ENCODE measurements at places on chromosomes 3 and 15. TPM values are rescaled to one million over a fixed set of nuclear protein-coding genes. Genes with fewer than 3 reads are reported as not detected.

RARRES1 gene
- polyA plus RNA-seq: 2.6 TPM

CCDC50 gene
- 57.7 TPM for polyA plus RNA-seq

CACNA1D gene
- polyA plus RNA-seq: 0.07 TPM

FAM107A gene
- not detected for polyA plus RNA-seq

PHLDB2 gene
- polyA plus RNA-seq: 8.0 TPM

CD96 gene
- polyA plus RNA-seq: 0.05 TPM

DNAH12 gene
- 0.02 TPM for polyA plus RNA-seq

SAMD7 gene
- not detected for polyA plus RNA-seq

CADM2 gene
- polyA plus RNA-seq: not detected

ZSCAN29 gene
- 6.8 TPM for polyA plus RNA-seq

LRRC34 gene
- polyA plus RNA-seq: 0.60 TPM

POPDC2 gene
- polyA plus RNA-seq: 0.32 TPM

KCNMB3 gene
- polyA plus RNA-seq: 0.59 TPM

- DNase-seq: peak; percentile 88
Observed at GRCh38 chr15:39180483-39180933, 400.4 kb upstream of the THBS1 start.

GRCh38 chr15:64237677-64238076 lies 74.9 kb upstream of the PPIB start:
- DNase-seq: no peak

GRCh38 chr3:56988458-56989168 lies 71.9 kb upstream of the SPATA12 start:
- DNase-seq: peak; percentile 71

DNA sequence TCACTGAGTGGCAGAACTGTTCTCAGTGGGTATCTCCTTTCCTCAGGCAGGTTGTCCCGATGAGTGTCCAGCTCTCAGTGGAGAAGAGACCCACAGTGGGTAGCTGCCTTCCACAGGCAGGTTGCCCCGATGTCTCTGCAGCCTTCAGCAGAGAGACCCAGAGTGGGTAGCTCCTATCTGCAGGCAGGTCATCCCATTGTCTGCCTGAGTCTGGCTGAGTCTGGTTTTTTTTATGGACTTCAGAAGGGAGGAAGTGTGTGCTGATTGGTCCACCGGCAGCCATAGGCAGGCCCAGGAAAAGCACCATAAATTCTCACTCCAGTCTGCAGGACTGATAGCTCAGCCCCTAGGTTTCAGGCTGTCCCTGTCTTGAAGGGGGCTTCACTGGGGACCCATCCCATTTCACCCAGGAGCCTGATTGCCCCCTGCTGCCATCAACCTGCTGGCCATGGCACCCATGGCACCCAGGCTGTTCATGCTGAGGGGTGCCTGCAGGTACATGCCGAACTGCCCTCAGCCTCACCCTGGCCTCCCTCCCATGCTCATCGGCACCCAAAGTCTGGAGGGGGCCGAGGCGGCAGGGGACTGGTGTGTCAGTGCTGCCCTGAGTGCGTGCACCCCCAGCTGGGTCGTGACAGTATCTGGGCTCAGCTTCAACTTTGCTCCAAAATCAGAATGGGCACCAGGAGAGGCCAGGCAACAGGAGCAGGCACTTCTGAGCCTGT lies 3.6 kb upstream of the LIMD1 start:
- DNase-seq: no peak

- DNase-seq: no peak
Observed at GRCh38 chr3:179797192-179797591, 144.4 kb downstream of the USP13 start.

DNA sequence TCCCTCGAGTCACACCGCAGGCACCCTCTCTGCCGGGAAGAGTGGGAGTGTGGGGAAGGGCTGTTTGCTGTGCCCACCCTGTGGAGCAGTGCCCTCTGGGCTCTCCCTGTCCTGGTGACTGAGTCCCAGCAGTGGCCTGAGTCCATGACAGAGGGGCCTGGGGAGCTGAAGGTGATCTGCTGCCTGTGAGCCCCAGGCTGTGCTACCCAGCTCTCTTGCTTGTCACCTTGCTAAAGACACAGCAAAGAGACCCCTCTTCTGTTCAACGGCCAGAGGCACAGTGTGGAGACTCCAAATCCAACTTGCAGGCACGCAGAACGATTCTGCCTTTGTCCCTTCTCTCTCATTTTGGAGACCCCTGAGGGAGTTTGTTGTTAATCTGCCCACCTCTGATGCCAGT lies 232.6 kb downstream of the OPA1 start:
- DNase-seq: no peak

- no peak for DNase-seq
Observed at GRCh38 chr15:68427963-68428362, 4.0 kb downstream of the ITGA11 start.

DNA sequence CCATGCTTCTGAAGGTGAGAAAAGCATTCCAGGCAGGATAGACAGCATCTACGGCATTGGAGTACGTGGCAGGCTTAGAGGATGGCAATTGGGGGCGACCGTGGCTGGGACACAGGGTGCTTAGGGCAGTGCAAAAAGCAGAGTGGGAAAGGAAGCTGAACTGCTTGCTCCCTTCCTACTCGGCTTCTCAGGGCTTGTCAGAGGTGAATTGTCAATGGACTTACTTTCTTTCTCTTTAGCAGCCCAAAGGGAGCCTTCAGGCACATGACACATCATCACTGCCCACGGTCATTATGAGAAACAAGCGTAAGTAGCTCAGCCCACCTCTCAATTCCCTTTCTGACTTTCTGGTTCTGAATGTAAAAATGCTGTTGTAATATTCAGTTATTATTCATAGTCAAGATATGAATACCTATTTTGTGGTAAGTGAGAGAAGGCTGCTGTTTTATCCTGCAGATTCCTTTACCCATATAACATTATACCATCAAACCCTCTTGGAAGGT lies 84.3 kb downstream of the KLHL25 start:
- no peak for DNase-seq

GRCh38 chr3:183340222-183340621 lies 87.2 kb downstream of the B3GNT5 start:
- DNase-seq: no peak

DNA sequence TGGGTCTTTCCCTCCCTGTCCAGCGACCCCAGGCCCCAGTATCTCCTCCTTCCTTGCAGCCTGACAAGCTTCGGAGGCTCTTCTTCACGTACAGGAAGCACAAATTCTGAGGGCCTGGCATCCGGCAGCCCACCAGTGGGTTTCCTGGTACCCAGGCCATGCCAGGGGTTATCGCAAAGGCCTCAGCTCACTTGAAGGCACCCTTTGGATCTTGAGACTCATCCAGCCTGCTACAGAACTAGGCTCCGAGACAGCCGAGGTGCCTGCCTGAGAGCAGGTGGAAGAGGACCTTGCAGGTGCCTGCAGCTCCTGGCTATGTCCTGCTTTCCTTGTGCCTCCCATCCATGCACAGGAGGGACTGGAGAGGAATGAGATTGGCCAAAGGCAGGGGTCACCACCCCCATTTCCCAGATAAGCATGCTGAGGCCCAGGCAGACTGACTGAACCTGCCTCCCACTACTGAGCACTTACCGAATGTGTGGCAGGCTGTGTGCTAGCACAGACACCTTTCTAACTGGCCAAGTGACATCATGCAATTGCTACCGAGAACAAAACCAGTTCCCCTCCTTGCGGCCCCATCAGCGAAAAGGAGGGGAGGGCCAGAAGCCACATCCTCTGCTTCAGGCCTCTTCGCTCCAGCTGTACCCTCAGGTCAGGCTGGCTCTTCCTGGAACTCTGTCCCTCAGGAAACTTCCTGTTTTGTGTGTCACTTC lies 11.2 kb downstream of the SH2D7 start:
- DNase-seq: no peak

- DNase-seq: no peak
Observed at GRCh38 chr3:21484828-21485144, 266.2 kb downstream of the ZNF385D start.

DNA sequence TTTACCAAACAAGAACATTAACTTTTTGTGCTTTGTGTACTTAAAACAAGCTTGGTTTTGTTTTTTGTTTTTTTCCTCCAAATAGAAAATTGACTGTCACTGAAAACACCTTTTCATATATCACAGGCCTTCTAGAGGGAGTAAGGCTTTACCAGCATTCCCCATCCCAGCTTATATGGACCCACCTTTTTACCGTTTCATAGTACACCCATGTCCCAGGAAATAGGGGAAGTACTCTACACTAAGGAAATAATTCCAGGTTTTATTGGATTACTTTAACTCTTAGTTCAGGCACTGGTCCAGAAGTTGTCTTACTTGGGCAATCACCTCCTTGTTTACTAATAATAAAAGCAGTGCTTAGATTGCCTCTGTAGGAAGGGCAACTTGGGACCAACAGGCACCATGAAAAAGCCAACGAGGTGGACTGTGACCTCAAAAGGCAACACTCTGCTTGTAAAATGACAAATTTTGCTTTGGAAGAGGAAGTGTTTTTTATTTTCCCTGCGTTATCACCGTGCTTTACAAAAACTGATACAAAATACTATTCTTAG lies 26.2 kb downstream of the HMG20A start:
- DNase-seq: no peak

GRCh38 chr15:52066842-52067544 lies 45.6 kb downstream of the BCL2L10 start:
- DNase-seq: no peak

DNA sequence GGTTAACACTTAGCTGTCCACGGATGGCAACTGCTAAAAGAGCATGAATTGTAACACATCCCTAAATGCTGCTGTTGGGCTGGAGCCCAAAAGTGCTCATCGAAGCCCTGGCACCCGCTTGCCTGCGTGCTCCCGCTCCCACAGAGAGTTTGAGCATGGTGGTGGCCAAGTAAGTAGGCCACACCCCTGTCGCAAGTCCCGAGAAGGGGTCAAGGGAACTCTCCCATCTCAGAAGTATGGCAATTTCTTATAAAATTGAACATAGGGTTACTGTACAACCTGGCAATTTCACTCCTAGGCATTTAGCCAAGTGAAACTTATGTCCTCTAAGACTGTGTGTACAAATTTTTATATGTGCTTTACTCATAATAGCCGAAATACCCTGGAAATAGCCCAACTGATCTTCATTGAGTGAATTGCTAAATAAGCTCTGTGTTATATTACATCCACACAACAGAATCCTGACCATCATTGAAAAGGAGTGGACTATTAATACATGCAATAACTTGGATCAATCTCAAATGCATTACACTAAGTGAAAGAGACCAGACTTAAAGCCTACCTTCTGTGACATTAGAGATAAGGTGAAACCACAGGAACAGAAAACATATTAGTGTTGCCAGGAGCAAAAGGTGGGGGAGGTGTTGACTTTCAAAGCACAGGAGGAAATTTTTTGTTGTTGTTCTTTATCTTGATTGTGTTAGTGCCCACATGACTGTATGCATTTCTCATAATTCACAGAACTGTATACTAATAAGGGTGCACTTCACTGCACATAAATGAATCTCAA lies 1.5 kb upstream of the GCSAM start:
- DNase-seq: no peak

GRCh38 chr3:188037965-188038581 lies 115.9 kb upstream of the LPP start:
- DNase-seq: peak; percentile 25

DNA sequence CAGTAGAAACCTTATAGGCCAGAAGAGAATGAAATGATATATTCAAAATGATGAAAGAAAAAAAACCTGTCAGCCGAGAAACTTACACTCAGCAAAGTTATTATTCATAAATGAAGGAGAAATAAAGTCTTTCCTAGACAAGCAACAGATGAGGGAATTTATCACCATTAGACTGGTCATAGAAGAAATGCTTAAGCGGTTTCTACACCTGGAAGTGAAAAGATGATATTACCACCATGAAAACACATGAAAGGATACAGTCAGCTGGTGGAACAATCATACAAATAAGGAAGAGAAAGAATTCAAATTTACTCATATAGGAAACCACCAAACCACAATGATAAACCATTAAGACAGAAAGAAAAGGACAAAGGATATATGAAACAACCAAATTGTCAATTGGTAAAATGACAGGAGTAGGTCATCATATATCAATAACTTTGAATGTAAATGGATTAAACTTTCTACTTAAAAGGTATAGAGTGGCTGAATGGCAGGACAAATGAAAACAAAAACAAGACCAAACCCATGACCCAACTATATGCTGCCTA lies 29.9 kb upstream of the PRR23C start:
- DNase-seq: no peak

DNA sequence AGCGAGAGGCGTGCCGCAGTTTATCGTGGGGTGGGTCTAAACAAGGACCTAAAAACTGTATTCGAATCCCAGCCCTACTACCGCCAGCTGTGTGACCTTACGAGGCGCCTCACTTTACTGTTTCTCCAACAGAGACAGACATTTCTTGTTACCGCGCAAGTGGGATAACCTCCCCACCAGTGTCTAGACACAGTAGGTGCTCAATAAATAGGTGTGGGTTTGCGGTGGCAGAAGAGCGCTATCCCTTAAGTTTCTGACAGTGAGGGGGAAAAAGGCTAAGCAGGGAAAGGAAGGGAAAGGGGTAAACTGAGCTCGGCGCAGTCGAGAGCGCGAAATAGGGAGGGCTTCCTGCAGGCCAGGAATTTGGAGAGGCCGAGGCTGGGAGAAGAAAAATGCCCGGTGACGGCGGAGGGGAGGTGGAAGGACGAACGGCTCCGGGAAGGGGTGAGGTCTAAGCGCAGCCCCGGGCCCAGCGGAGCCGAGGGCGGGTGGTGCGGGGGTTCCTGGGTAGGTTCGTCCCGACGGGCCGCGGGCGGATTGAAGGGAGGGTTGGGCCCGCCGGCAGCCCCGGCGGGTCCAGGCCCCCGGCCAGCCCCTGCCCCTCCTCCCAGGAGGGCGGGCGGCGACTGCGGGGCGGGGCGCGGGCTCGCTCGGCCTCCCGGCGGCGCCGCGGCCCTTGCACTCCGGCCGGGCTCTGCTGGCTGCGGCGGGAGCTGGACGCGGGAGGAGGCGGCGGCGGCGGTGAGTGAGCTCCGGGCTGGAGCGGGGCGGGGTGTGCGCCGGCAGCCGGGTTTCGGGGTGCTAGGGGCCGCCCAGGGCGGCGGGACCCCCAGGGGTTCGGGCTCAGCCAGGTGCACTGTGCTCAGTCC lies at the start of gene CGNL1:
Gene CGNL1, plus strand, starts transcription at position 679 of the 869 bp plus-strand sequence. CDS start 61,495 bp downstream, outside the sequence.
- no peak for DNase-seq

GRCh38 chr3:53065841-53066480 lies 20.1 kb upstream of the SFMBT1 start:
- DNase-seq: no peak

GRCh38 chr3:53217175-53217574 lies 38.6 kb downstream of the TKT start:
- no peak for DNase-seq

DNA sequence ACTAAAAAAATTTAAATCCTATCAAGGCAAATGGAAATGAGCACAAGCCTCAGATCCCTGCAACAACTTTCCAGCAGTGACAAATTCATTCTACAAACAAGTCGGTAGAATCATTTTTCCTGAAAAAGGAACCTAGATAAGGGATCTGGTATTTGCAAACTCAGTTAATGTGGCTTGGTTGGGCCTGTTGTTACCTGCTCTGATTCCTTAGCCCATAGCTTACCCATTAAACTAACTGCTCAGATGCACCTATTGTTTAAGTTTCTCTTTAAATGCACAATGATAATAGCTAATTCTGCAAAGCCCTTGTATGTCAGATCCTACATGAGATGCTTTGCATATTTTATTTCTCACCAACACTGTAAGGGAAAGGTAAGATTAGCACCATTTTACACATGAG lies 377.4 kb upstream of the RGMA start:
- DNase-seq: no peak

- DNase-seq: peak; percentile 15
Observed at GRCh38 chr3:27353221-27353620, 16.0 kb downstream of the NEK10 start.

GRCh38 chr3:120203016-120203415 lies 82.0 kb downstream of the GPR156 start:
- peak; percentile 78 for DNase-seq
